ENCODE measurements at places on chromosomes 16 and 17.

- DNase-seq = no peak
Measured at GRCh38 chr17:12646761-12647422, 18.8 kb upstream of the MYOCD start.

- DNase-seq = no peak
Measured at GRCh38 chr16:54783226-54783625, 147.4 kb upstream of the IRX5 start.

DNA sequence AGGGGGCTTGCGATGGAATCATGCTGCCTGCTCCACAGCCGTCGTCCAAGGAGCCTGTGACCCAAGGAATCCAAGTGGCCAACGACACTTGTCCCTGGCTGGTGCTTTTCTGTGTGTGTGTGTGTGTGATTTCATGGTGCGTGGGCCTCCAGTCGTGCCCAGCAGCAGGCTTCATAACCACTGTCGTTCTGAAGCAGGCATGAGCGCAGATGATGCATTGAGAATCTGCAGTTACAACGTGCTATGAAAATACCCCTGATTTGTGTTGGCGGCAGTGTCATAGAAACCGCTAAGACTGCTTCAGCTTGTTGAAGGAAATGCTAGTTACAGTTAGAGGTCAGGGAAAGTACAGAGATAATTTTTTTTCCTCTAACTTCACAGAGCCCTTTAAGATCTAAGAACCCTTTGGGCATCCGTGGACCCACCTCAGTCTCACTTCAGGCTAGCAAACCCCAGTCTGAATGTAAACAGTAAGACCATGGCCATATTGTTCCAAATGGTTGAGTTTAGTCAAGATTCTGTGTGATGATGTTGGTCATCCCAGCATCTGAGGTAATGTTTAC is 15.6 kb downstream of the C16orf90 start:
- no peak for DNase-seq

- DNase-seq = no peak
Measured at GRCh38 chr17:7867881-7868329, 10.1 kb downstream of the CYB5D1 start.

DNA sequence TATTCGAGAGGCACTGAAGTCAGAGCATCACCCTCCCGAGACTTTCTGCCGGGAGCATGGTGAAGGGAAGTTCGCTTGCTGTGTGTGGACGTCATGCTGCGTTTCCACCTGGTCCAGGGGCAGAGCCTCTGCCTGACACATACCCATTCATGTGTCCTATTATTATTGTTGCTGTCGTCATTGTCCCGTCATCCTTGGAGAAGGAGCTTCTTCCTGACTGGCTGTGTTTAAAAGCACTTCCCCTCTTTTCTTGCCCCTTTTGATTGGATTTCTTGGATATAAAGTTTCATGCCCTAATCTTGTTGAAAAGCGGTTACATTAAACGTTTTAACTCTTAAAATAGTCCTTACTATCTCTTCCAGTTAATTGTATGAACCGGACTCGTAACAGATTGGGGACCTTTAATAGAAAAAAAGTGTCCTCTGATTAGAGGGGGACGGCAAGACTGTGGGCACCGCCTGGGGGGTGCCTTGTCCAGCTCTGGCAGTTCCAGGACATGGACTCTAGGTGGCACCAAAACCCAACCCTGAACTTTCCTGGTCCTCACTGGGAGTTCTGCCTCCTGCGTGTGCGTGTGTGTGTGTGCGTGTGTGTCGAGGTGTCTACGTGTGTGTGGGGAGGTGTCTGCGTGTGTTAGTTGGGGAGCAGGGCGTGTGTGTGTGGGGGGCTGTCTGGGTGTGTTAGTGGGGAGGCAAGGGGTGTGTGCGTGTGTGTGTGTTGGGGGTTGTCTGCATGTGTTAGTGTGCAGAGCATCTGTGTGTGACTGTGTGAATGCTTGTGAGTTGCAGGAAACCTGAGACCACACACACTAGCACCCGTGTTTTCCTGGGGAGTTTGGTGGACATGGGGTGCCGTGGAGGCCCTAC is 133.3 kb upstream of the CIBAR2 start:
- DNase-seq = no peak

- DNase-seq = no peak
Measured at GRCh38 chr17:43588121-43588520, 42.0 kb upstream of the ETV4 start.

DNA sequence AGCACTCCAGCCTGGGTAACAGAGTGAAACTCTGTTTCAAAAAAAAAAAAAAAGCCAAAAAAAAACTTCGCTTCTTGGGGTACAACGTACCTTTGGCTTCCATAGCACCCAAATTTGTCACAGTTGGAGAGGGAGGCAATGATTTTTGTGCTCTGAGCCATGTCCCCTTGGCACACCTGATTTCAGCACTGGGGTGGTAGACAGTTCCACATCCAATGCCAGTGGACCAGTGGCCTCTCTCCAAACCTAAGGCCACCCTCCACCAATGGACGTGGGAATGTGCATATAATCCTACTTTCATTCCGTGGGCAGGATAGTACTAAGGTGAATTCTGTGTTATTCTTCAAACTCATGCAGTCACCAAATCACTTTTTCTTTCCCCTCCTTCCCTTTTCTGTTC is 47.5 kb downstream of the SALL1 start:
- DNase-seq = no peak

- no peak for DNase-seq
Measured at GRCh38 chr17:2943981-2944380, 119.4 kb downstream of the OR1D5 start.

GRCh38 chr17:48930435-48930873 is 14.2 kb downstream of the SNF8 start:
- no peak for DNase-seq

GRCh38 chr16:78506367-78507193 is 407.1 kb downstream of the WWOX start:
- no peak for DNase-seq

- DNase-seq = no peak
Measured at GRCh38 chr16:11349599-11350276, 4.5 kb downstream of the RMI2 start.

DNA sequence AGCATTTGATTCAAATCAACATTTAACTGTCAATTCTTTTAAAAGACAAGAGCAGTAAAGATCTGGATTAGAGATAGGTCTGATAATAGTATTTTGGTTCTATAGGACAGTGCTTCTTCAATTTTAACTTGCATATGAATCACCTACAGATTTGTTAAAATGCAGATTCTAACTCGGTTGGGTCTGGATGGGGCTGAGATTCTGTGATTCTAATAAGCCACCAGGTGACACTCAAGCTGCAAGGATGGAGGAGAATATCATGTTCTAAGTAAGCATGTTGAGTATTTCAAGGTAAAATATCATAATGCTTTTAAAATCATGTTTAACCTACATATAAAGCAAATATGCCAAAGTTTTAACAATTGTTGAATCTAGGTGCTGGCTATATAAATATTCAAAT is 15.8 kb downstream of the TSPOAP1 start:
- DNase-seq = no peak

DNA sequence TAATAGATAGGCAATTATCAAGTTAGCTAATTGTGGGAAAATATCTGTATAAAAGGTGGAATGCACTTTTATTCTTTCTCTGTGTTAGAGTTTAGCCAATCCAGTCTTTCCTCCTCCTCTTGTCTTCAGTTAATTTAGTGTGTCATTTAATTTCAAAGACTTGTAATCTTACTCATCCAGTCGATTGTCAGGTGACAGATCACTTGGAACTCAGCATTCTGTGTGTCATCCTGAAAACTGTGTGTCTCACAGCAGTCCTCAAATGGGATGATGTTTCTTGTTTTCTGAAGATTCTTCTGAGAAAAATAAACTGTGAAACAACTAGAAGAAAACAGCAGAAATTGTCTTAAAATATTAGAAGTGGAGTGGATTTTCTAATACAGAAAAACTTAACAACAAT is 290 bp upstream of the KRTAP4-1 start:
- no peak for DNase-seq

DNA sequence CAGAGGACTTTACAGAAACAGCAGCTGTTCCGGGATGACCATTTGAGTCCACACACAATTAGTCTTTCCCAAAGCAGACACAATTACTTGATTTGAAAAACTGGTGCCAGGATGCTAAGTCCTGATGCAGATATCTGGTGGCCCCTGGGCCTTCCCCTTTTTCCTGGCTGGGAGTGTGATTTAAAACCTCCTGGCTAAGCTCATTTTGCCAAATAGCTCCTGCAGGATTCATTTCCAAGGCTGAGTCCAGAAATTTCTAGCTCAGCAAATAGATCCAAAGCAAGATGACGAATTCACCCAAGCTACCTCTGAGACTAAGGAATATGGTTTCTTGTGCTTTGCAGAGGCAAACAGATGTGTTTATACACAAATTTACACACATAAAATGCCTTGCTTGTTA is 422.2 kb downstream of the CA10 start:
- no peak for DNase-seq

DNA sequence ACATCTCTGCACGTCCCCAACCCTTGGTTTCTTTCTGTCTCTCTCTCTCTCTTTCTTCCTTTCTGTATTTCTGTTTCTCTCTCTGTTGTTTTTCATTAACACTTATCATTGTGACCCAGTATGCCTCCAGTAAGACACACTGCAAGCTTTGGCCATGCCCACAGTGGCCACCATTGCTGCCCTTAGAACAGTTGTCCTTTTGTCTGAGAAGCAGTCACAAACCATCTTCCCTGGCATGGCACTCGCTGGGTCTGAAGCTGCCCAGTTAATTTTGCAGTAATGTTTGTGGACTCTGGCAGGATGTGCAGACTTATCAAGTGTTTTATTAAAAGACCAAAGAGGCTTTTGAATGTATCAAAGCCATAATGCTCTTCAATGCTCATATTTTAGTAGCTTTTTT is 146.9 kb downstream of the MSI2 start:
- DNase-seq = no peak

DNA sequence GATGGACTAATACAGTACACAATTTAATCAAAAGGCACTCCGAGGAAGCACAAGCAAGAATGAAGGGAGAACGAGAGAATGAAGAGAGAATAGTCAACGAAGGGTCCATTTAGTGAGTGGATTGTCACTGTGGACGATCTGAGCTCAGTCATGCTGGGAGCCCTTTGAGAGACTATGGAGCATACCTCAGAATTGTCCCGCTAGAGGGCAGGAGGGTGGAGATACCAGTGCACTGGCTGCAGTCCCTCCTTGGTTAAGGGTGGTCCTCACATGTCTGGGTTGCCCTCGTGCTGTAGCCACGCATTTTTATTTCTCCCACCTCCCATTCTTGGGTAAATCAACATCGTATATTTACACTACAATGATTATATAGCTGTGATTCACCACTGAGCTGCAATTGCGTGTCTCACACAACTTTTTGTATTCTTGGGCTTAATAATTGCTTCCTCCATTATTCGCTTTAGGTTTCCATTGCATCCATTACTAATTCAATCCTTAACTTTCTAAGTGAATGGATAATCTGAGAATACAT is 33.2 kb upstream of the FAM20A start:
- DNase-seq = no peak

DNA sequence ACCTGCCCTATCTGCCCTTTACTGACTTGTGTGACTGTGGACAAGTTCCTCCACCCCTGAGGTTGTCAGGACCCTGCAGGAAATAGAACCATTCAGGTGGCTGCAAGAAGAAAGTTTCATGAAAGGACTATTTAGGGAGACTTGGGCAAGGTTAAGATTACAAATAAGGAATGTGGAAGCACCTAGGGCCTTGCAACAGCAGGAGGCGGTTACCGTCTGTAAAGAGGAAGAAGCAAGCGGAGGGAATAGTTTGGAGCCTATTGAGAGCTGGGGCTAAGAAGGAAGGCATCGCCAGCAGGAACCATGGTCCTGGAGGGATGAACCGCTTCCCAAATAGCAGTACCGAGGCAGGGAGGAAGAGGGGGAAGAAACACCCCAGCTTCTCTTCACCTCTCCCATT is 132.4 kb downstream of the PRKCB start:
- DNase-seq = no peak

DNA sequence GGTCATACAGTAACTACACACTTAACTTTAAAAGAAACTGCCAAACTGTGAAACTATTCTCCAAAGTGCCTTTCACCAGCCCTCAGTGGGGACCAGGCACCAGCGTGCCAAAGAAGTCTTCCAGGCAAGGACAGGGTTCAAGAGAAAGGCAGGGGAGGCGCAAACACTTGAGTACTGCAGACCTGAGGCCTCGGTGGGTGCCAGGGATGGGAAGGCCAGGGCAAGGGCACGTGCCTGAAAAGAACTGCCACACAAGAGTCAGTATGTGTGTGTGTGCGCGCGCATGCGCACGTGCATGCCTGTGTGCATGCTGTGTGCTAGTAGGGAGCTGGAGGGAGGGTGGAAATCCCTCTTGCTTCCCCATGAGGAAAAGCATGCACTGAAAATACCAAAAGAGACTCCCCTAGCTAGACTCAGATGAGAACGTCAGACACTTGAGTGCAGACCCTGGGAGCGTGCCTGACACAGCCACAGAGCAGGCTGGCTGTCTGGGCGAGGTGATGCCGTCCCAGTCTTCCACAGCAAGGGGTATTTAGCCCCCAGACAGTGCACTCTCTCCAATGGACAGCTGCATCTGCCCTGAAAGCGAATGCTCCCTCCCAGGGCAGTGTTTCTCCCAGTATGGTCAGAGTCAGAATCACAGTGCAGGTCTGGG is 40.1 kb upstream of the GSG1L start:
- no peak for DNase-seq

GRCh38 chr16:85004587-85005205 is 6.6 kb downstream of the ZDHHC7 start:
- DNase-seq = no peak

DNA sequence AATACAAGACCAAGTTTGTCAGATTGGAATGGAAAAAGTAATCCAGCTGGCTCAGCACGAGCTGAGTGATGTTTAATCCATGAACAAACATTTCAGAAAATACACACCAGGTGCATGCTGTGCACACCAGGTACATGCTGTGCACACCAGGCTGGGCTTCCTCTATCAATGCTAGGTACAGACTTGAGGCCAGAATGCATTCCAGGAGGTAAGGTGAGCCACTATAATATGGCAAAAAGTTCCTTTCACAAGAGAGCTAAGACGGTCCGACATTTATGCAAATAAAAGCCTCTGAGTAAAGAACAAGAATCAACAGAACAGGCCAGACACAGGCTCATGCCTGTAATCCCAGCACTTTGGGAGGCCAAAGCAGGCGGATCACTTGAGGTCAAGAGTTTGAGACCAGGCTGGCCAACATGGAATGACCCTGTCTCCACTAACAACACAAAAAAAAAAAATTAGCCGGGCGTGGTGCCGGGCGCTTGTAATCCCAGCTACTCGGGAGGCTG is 128.2 kb downstream of the ZNF778 start:
- no peak for DNase-seq

DNA sequence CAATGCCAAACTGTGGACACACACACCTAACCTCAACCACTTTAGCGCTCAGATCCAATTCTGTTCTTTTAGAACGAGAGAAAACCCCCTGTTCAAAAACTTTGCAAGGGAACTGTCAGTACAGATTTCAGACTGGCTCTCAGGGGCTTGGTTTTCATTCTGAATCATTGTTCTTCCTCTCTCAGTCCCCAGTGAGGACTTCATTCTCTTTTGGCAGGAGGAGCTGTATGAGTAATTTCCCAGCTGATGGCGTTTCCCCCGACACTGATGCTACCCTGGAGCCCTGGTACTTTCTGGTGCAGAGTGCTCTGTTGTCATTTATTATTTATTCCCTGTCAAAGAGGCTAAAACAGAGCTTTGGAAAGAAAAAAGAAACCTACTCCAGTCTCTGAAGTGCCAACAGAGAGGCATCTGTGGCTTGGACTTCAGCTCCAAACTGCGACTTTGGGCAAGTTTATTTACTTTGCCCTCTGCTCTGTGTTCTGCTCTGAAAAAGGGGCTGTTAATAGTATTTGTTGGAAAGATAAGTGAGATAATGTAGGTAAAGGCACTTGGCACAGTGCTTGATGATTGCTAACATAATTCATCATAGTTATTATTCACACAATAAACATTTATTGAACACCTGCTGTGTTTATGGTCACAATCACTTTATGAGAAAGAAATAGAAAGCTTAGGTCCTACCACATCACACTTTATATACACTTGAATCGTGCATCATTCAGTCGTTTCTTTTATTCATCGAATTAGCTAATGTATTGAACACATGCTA is 28.3 kb downstream of the ETV4 start:
- DNase-seq = no peak

Data from H1 (cell line).